Activated T-cell treated with anti-CD3 and anti-CD28 coated beads for 1 hour (primary cell): ENCODE measurements at places on chromosomes 16 and 17.
A peak's percentile ranks its signal among the peaks of the same experiment; 100 is the strongest.

DNA sequence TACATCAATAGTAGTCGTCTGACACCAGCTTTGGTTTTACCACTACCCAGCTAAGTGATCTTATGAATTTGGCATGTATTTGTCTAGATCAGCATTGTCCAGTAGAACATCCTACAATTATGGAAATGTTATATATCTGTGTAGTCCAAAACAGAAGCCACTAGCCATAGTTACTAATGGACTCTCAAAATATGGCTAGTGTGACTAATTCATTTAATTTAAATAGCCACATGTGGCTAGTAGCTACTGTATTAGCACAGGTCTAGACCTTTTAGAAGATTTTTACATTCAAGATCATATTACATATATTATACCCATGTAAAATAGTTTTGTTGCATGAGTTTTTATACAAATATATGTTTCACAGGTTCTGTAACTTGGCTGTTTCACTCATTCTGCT, 27.0 kb upstream of the NFAT5 start:
- no peak for DNase-seq

DNA sequence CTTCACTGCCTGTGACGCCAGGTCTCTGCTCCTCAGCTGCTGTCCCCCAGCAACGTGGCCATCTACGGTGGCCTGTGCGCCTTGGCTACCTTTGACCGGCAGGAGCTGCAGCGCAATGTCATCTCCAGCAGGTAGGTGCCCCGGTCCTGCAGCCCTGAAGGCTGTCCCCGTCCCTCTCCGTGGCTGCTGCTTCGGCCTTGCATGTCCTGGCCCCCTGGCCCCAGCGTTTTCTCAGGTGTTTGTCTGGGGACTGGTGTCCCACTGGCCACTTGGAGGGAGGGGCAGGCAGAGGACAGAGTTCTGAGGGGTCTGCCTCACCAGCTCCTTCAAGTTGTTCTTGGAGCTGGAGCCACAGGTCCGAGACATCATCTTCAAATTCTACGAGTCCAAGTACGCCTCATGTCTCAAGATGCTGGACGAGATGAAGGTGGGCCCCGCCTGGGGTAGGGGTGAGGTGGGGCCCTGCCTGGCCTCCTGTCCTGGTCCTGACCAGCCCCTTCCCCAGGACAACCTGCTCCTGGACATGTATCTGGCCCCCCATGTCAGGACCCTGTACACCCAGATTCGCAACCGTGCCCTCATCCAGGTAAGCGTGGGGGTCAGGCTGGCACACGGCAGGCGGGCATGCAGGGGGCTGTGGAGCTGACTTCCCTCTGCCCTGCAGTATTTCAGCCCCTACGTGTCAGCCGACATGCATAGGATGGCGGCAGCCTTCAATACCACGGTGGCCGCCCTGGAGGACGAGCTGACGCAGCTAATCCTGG, 4.4 kb downstream of the GPS1 start:
- DNase-seq = no peak

DNA sequence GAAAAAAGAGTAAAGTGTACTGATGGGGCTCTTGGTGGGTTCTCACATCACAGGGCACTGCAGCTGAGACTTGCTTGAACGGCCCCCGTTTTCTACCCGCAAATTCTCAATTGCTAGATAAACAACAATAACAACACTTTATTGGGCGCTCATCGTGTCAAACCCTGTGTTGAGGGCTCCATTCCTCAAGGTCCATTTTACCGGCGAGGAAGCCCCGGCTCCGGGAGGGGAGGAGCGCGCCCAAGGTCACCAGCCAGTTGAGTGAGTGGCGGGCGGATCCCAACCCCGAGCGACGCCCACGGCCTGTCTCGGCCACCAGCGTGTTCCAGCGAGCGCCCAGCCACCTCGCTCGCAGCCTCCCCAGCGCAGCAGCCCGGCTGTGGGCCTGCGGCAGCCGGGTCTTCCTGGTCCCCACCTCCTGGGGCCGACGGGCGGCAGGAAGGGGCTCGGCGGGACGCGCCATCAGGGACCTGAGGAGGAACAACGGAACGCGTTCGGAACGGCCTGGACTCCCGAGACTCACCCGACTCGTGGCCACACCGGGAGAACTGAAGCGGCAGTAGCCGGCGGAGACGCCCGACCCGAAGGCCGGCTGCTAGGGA, 373 bp downstream of the CMC2 start:
- DNase-seq = peak; percentile 49

DNA sequence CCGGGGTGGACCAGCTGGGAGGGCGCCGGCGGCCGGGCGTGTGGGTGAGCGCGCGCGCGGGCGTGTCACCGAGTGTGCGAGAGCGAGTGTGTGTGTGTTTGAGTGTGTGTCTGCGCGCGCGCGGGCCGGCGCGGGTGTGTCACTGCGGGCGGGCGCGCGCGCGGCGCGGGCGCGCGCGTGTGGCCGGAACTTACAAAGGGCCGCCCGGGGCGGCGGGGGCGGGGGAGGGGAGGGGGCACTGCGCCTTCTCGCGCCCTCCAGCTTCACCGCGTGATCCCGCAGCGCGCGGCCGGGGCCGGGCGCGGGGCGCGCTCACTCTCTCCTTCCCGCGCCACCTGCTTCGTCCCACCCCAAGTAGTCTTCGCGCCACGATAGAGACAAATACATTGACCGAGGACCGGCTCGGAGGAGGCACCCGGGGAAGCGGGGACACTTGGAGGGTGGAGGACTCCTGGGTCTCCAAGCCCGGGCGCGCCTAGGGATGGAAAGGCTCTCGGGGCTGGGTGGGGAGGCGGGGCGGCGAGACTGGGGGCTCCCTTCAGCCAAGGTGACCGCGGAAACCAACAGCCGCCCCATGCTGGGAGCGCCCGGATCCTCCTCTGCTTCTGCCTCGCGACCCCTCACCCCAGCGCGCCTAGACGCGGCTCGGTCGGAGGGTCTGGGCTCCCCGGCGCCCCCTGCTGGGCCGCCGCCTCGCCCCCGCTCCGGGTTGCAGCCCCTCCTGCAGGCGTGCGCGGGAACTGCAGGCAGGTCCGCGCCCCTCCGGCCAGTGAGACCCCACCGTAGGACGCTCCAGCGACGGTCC, at the start of gene SRCIN1:
Gene SRCIN1 (minus strand): TSS at position 112 of the 805 bp plus-strand sequence. CDS start 247 bp downstream, outside the sequence.
- peak; percentile 33 for DNase-seq

DNA sequence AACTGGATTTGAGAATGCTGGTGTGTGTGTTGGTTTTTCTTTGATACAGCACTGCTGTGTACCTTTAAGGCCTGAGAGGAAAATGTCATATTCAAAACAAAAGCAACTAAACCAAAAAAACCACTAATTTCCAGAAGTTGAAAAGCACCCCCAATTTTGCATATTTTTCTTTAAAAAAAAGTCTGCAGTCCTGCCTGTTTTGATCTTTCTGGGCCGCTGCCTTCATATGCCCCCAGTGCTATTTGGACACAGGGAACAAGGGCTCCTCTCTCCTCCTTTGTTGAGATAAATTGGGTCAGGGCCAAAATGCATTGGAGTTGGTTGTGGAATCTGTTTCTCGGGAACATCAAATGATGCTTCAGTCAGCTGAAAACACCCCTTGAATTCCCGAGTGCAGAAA, 26.9 kb downstream of the GPT2 start:
- DNase-seq = no peak

DNA sequence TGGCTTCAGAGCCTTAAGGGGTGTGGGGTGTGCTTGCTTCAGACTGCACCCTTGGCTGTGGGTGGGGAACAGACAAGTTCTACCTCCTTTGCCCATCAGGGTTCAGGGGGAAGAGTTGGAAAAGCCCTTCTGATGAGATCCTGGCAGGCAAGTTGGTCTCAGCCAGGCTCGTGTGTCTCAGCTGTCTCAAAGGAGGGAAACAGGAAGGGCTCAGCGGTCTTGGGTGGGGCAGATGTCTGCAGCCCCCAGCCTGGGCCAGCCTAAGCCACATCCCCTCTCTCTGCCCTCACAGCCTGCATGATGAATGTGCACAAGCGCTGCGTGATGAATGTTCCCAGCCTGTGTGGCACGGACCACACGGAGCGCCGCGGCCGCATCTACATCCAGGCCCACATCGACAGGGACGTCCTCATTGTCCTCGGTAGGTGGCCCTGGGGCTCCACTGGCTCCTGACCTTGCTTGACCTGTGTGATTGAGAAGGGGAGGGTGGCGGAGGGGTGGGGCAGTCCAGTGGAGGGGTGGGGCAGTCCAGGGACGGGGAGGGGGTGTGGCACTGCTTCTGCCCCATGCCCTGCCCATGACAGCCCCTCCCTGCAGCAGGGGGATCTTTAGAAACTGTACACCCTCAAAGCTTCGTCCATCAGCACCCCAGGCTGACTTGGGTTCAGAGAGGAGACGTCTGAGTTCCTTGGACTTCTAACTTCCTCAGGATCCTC, 199.5 kb downstream of the PRKCB start:
- DNase-seq = peak; percentile 3

- DNase-seq = no peak
These were observed 25.6 kb downstream of the CEP95 start for GRCh38 chr17:64532409-64532808.

GRCh38 chr16:78154729-78155461, 55.4 kb downstream of the WWOX start:
- DNase-seq = no peak

- DNase-seq = no peak
These were observed 1.3 kb downstream of the PSMD3 start for GRCh38 chr17:39981766-39982375.

GRCh38 chr17:37039269-37039668, 90.5 kb downstream of the AATF start:
- no peak for DNase-seq

DNA sequence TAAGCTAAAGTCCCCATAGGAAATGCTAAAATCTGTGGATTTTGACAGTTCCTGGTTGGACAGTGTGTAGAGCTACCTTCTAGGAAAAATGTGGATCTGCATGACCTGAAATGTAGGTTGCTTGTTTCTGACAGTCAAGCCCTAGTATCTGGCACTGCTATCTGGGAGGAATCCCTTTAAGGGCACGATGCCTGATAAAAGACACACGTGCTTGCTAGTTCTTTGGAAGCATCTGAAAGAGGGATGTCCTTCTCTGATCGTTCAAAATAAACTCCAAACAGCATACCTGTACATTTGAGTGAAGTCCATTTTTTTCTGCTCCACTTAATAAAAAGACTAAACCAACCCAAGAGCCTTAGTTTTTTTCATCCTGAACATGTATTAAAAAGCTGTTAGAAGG, 101.3 kb downstream of the CDK5R1 start:
- no peak for DNase-seq

GRCh38 chr17:30970831-30971567, at the start of gene RNF135:
TSS of gene RNF135 (plus strand) at chr17:30971039. CDS start at chr17:30971074, 35 bp downstream.
- peak; percentile 45 for DNase-seq

GRCh38 chr17:37344519-37344918, 31.3 kb upstream of the C17orf78 start:
- DNase-seq = no peak

- DNase-seq = no peak
These were observed 7.8 kb downstream of the SULT1A2 start for GRCh38 chr16:28589069-28589468.

DNA sequence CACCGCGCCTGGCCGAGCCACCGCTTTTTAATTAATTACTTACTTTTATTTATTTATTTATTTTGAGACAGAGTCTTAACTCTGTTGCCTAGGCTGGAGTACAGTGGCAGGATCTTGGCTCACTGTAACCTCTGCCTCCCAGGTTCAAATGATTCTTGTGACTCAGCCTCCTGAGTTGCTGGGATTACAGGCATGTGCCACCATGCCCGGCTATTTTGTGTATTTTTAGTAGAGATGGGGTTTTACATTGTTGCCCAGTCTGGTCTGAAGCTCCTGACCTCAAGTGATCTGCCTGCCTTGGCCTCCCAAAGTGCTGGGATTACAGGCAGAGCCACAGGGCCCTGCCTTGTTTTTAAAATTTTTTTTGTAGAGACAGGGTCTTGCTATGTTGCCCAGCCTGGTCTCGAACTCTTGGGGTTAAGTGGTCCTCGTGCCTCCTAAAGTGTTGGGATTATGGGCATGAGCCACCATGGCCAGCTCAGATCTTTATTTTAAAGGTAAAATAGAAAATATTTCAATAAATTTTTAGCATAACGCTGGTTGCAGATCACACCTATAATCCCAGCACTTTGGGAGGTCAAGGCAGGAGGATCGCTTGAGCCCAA, 18.3 kb upstream of the NUDT16L1 start:
- no peak for DNase-seq

- DNase-seq = no peak
These were observed 22.2 kb downstream of the CLTC start for GRCh38 chr17:59641799-59642484.
